Activated CD4-positive, alpha-beta T cell treated with anti-CD3 and anti-CD28 coated beads, Interleukin-2, amount 50 U/mL, for 48 hours (primary cell): ENCODE measurements at places on chromosomes 5 and 9.

DNA sequence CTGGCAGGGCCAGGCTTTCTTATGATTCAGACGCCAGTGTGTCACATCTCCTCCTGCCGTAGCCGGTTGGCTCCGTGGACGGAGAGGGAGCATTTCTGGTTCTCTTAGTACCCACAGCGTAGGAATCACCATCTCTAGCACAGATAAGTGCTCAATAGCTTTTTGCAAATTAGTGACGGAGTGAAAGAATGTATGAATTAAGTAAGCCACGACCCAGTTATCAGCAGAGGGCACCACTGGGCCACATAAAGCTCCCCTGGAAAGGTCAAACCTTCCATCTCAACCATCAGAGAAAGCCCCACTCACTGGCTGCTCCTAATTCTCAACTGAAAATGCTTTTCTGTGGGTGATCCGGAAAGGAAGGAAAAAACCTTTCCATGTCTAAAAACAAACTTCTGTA, 317.0 kb upstream of the ADCY2 start:
- DNase-seq = no peak

GRCh38 chr9:14346811-14347405, 33.0 kb upstream of the NFIB start:
- DNase-seq = no peak

DNA sequence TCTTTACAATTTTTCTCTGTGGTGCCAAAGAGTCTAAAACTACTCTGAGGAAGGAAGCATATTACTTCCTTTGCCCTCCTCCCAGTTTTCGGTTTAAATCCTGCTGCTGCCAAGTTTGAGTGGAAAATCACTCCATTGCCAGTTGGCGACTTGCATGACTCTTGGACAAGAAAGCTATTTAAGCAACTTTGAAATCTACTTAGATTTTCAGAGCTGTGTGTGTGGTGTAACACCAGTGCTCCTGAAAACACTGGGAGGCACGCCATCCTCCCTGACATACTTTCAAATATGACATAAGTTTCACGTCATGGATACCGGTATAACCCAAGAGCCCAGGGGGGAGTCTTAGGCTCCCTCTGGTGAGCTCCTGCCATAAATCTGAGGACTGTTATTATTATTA, 83.5 kb upstream of the RIOK2 start:
- DNase-seq = no peak

DNA sequence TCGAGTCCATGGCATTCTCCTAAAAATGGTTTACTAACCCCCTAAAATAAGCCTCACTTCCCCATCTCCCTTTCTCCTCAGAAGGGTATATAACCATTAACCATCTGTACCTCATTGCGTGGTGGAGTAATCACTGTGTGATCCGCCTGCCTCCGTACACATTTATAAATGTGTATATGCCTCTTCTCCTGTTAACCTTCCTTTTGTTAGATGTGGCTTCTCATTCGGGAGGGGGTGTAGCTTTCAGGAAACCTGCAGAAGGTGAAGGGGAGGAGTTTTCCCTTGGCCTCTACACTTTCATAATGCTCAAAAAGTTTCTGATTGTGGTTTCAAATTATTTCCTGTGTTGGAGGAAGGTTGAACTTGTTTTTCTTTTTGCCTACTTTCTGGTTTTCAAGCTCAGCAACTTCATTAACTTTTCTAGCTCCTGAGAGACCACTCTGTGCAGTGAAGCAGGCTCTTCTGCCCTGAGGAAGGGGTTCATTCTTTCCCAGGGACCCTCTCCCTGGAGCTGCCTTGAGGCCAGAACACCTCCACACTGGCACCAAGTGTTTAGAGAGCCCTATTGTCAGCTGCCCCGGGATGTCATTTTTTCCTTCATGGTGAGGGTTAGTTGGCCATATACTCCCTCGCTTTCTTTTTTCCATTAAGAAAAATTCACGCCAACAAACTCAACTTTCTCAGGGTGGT, 46.9 kb downstream of the RASGRF2 start:
- DNase-seq = peak; percentile 59
